Activated naive CD8-positive, alpha-beta T cell treated with anti-CD3 and anti-CD28 coated beads for 36 hours (primary cell): ENCODE measurements at places on chromosomes 2 and 18. TPM values are rescaled to one million over a fixed set of nuclear protein-coding genes. Genes with fewer than 3 reads are reported as not detected.

Gene CKAP2L
- total RNA-seq = 24.3 TPM

DNA sequence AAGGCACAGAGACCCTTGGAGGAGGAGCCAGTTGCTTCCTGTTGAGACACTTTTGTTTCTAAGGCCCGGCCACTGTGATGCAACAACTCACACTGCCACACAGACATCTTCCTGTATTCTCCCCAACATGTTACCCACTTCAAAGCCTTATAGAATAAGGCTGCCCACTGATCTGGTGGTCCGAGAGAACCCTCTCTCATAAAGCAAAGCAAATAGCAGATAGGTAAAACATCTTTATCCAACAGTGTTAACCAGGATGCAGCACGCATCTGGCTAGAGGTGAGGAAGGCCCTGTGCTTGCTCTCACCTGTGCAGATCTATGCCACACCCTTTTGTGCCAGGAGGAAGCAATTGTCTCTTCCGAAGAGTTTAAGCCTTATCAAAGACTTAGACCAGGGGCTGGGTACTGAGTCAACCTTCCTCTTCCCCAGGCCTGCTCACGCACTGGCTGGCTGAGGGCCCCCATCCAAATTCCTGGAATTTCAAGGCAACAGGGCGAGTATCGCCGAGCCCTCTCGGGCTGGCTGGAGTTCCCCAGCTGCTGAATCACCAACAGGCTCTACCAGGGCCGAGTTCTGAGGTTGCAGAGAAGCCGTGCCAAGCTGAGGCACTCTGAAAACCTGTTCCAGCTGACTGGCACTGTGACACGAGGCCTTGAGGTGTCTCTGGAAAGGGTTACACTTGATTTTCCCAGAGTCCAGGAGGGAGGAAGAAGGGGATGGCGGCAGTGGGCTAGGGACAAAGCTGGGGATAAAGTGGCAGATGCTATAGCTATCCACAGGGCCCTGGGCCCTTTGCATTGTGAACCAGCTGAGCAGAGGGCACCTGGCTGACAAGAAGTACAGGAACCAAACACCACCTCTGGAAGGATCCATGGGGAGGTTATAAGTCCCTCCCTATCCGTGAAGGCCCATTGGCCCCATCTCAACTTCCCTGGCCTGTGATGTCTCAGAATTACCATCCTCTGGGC is 29.3 kb downstream of the TGFA start:
- peak; percentile 25 for DNase-seq

DNA sequence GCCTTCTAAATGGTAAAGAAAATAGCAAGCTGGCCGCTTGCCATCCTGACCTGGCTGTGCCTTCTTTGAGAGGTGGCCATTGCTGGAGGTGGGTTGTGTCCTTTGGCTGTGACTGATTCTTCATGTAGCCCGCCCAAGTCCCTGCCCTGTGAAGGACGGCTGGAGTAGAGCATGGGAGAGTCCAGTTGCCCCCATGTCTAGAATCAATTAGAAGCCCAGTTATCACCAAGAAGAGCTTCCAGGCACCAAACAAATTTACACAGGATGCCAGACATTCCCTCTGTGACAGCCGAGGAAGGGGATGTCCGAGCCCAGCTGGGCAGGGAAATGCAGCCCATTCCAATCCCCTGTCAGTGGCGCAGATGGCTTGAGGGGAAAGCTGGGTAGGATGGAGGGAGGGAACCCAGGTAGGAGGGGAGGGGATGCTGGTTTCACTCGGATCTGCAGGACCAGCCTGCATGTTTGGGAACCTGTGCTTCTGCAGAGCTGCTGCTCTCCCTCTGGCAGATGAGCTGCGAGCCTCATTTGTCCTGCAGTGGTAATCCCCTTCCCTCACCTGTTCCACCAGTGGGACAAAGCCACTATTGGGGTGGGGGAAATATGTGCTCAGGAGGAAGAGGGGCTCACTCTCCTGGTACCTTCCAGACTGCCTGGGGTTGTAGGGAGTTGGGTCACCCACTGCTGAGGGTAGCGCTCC is 25.7 kb upstream of the ASB18 start:
- DNase-seq = no peak

Gene SERPINB10
- not detected for total RNA-seq

DNA sequence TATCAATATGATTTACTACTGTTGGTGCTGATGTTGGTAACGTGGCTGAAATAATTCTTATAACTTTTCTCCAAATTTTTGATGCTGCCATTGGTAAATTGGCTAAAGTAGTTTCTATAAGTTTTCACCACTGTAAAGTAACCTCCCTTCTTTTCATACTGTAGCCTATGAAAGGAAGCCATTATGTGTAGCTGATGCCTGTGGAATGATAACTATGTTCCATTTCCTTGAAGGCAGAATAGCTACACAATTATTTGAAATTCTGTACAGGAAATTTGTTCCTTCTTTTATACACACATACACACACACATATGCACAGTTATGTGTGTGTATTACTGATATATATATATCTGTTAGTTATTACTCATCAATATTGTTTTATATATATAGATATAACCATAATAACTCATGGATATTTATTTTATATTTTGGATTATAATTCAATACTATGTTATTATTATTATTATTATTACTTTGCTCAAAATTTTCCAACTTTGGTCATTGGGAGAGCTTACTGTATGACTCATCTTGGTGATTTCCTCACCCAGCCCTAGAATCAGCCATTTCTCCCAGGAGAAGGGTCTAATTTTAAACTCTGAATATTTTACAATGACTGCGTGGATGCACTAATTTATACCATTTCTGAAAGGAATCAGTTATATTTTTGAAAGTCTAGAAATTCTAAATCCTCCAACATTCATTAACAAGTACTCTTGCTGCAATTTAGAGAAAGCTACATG is 1677.7 kb downstream of the SUCLG1 start:
- DNase-seq = no peak

DNA sequence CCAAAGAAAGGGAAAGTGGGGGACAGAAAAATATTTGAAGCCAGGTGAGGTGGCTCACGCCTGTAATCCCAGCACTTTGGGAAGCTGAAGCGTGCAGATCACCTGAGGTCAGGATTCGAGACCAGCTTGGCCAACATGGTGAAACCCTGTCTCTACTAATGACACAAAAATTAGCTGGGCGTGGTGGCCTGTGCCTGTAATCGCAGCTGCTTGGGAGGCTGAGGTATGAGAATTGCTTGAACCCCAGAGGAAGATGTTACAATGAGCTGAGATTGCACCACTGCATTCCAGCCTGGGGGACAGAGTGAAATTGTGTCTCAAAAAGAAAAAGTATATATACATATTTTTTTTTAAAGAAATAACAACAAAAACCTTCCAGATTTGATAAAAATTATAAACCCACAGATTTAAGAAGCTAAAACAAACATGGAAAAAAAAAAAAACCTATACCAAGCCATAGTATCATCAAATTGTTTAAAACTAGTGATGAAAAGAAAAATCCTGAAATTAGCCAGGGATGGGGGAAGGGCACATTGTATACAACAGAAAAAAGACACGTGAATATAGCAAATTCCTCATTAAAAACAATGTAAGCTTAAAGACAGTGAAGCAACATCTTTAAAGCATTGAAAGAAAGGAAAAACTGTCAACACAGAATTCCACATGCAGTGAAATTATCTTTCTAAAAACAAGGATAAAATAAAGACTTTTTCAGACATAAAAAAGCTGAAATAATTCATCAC is 40.4 kb upstream of the MYCN start:
- no peak for DNase-seq

DNA sequence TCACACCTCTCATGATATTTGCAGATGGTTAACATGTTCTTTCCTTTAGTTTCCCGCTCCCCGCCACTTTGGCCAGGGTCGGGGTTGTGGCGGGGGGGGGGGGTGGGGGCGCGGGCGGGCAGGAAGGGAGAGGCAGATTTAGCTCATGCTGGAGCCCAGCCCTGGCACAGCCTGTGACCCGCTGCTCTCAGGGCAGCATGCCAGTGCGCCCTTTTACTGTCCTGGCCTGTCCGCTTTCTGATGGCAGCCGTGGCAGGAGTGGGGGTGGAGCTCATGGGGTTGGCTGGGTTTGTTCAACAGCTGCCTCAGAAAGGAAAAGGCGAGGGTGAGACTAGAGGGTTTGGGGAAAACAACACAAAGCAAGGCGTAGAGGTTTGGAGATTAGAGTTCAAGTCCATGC is 56.1 kb downstream of the TNP1 start:
- DNase-seq = no peak

Gene ABCG5
- total RNA-seq = not detected

Gene RPIA
- 88.5 TPM for total RNA-seq

GRCh38 chr2:9673914-9674481 is 43.2 kb upstream of the YWHAQ start:
- no peak for DNase-seq

Gene M1AP
- 0.23 TPM for total RNA-seq

Gene IL36G
- total RNA-seq = not detected

DNA sequence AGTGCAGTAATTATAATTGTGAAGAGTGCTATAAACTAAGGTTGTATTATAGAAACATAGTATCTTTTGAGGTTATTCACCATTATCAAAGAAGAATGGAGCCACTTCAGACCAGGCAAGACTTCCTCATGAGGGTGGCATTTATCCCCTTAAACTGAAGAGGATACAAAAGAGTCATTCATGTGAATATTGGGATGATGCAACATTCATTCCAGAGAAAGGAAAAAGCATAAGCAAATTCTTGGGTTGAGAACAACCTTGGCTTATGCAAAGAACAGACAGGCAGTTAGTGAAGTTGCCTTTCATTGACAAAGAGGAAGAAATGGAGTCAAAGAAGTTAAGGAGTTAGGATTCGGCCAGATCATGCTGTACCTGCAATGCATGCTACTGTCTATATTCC is 682.5 kb downstream of the MBD2 start:
- no peak for DNase-seq

GRCh38 chr2:179686718-179687342 is 174.6 kb downstream of the ZNF385B start:
- no peak for DNase-seq

Gene TUBB8B
- not detected for total RNA-seq

DNA sequence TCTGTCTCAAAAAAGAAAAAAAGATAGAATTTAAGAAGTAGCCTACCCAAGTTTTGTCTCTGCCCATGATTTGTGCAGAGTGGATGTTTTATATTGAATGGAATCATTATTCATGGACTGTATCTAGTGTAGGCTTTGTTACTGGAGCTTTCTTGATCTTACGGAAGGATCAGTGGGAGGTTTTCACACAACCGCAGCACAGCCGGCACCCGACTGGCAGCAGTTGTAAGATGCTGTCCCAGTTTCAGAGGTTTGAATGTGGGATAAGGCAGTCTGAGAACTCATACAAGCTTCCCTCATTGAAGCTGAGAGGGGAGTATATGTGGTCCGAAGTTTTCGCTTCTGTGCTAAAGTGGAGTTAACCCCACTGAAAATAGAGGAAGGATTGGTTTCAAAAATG is 19.7 kb upstream of the SAG start:
- no peak for DNase-seq

DNA sequence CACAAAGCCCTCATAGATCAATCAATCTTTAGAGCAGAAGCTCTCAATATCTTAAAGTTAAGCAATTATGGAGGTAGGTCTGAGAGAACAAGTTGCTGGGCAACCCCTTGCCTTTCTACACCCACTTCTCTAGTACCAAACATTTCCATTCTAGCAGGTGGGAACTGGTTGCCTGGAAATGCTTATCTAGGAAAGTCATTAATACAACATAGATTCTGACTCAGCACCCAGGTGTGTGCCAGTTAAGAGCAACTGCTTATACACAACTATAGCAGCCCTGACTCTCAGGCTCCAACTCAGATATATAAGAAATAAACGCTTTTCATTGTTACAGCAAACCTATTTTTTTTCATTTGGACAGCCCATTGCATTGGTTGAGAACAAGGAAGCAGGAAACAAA is 237.7 kb downstream of the IRS1 start:
- DNase-seq = no peak

GRCh38 chr2:135985018-135985825 is at the start of gene DARS1:
Gene DARS1 (minus strand): TSS chr2:135985626. CDS start chr2:135985468, 158 bp downstream.
- peak; percentile 89 for DNase-seq

DNA sequence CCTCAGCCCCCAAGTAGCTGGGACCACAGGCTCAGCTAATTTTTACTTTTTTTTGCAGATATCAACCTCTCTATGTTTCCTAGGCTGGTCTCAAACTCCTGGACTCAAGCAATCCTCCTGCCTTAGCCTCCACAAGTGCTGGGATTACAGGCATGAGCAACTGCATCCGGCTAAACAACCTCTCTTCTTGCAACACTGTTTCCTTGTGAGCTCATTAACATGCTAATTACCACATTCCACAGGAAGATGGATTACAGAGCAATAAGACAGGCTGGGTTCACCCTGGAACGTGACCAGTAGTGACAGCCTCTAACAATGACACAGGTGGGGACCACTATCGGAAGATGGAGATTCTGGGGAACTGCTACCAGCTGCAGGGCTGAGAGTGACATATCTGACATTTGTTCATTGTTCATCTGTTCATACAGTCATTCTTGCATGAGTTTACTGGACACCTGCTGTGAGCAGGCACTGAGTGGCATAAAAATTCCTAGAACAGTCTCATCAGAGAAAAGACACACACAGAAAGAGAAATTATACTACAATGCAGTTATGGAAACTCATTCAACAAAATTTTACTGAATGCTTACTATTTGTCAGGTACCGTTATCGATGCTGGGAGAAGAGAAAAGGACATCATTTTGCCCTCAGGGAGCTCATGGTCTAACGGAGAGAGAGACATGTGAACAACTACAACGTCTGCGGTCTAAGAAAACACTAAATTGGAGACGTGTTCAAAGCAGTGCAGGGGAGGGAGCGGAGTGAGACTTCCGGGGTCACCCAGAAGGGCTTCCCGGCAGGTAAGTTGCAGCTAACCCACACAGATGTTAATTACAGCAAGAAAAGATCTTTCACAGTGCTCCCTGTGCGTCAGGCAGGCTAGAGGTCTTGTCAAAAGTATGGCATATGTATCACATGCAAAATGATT is 37.6 kb downstream of the PROC start:
- no peak for DNase-seq

- no peak for DNase-seq
Measured at GRCh38 chr2:28752631-28753376, 1.2 kb downstream of the PPP1CB start.

Gene CRYGC
- total RNA-seq = not detected

Gene NPPC
- 1.1 TPM for total RNA-seq

DNA sequence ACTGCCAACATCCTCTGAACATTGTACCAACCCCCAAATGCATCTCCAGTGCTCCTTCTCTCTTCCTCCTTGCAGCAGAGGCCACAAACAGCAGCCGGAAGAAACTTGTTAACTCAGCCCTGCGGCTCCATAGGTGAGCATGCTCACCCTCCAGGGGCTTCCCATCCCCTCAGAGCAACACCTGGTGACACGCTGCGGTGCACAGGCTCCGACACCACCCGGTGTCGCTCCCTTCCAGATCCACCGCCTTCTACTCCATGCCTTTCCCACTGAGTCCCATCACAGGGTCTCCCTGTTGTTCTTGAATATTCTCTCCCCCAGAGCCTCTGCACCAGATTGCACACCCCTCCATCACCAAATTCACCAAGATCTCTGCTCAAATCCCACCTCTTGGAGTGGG is 171.5 kb upstream of the FHL2 start:
- no peak for DNase-seq
